ENCODE measurements at places on chromosomes 13 and 19. TPM values are rescaled to one million over a fixed set of nuclear protein-coding genes. Genes with fewer than 3 reads are reported as not detected.

GRCh38 chr13:67238277-67238859, 8.2 kb upstream of the PCDH9 start:
- no peak for ATAC-seq

- ATAC-seq = no peak
Observed at GRCh38 chr13:54173996-54174395, 1145.4 kb downstream of the OLFM4 start.

- ATAC-seq = no peak
Observed at GRCh38 chr13:101401196-101401595, 15.1 kb downstream of the NALCN start.

Gene SPTBN4
- 5.5 TPM for total RNA-seq

DNA sequence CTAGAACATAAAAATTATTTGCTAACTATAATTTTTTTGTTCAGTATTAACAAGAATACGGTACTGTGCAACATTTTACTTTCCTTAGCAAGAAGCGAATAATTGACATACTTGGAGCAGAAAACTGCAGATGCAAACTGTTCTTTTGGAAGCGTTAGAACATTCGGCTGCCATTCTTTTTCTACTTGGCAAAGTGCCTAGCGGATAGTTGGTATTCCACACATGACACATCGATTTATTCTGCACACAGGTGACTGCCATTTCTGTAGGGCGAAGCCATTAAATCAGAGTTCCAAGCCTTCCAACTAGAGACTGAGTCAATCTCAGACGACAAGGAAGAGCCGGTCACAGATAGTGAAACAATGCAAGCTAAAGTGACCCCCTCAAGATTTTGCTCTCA, 117.4 kb downstream of the TRPC4 start:
- ATAC-seq = no peak

All from gastroesophageal sphincter (tissue), 4 donors.